Activated T-helper 1 cell treated with Interleukin-2 at 50 U/mL for 16 hours (primary cell): ENCODE measurements at places on chromosomes 3 and 15.

- no peak for DNase-seq
Measured at GRCh38 chr3:13116426-13116825, 43.2 kb upstream of the IQSEC1 start.

DNA sequence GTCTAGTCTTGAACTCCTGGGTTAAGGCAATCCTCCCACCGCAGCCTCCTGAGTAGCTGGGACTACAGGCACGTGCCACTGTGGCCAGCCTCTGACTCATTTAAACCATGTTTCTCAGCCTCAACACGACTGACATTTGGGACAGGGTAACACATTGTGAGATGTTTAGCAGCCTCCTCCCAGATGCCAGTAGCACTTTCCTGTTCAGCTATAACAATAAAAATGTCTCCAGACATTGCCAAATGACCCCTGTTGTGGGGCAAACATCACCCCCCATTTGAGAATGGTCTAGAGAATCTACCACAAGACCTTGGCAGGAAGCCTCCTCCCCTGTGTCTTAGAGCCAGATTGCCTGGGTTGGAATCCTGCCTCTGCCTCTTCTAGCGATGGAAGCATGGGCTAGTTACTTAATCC, 8.4 kb downstream of the TMEM40 start:
- no peak for DNase-seq

DNA sequence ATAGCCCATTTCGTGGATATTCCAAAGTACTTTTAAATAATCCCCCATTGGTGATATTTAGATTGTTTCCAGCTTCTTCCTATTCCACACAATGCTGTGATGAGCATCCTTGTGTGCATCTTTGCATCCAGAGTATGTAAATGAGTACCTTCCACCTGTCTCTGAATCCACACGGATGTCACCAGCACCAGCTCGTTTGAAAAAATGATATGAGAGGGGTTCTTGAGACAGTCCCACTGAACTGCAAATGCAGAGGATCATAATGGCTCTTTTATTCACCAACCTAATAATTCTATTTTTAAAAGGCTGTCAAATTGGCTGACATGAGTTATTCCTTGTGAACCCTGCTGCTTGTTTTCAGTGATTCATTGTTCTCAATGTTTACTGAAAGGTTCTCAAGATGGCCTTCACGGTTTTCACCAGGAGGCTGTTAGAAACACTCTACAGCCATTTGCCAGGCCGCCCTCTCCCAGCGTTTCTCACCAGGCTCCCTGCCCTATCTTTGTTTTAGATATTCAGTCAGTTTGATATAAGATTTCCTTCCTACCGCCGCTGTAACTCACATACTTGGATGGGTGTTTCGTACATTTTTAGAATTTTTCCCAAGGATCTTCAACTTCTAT, 96.7 kb upstream of the PTPRG start:
- DNase-seq, result no peak

- no peak for DNase-seq
Measured at GRCh38 chr3:52153389-52154096, 680 bp downstream of the POC1A start.

GRCh38 chr15:29668120-29668602, 154.1 kb downstream of the TJP1 start:
- no peak for DNase-seq

- no peak for DNase-seq
Measured at GRCh38 chr3:112640276-112640929, 540 bp downstream of the CCDC80 start.

- DNase-seq, result no peak
Measured at GRCh38 chr15:49412797-49413196, 10.2 kb upstream of the FGF7 start.

- DNase-seq, result no peak
Measured at GRCh38 chr3:9439331-9439730, 41.9 kb downstream of the SETD5 start.

GRCh38 chr3:26422415-26422814, 200.2 kb upstream of the LRRC3B start:
- DNase-seq, result no peak

- no peak for DNase-seq
Measured at GRCh38 chr3:104132566-104133403, 1233.9 kb upstream of the ALCAM start.

DNA sequence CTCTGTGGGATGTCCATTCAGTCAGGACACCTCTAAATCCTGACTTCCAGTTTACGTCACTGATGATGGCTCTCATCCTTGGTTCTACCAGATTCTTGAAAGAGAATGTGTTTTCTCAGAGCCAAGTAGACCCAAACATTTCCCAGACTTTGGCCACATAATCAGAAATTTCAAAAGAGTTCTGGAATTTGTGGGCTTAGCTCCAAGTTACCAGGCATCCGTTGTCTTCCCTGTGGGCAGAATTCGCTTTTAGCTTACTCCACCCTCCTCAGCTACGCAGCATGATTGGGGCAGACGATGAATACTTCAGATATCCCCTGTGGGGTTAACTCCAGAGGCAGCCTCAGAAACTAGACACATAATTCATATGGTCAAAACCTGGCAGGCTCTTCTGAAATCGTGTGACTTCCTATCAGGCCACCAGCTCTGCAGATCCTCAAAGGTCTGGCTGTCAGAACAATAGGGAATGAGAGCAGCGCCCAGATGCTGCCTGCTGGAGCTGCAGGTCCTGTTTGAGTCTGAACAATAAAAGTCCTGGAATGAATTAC, 30.6 kb downstream of the CRTC3 start:
- DNase-seq, result no peak

- DNase-seq, result no peak
Measured at GRCh38 chr15:23073890-23074646, 34.7 kb upstream of the TUBGCP5 start.

- no peak for DNase-seq
Measured at GRCh38 chr15:61092361-61093157, 136.5 kb downstream of the RORA start.

- no peak for DNase-seq
Measured at GRCh38 chr15:66673410-66674322, 28.4 kb upstream of the SMAD6 start.

DNA sequence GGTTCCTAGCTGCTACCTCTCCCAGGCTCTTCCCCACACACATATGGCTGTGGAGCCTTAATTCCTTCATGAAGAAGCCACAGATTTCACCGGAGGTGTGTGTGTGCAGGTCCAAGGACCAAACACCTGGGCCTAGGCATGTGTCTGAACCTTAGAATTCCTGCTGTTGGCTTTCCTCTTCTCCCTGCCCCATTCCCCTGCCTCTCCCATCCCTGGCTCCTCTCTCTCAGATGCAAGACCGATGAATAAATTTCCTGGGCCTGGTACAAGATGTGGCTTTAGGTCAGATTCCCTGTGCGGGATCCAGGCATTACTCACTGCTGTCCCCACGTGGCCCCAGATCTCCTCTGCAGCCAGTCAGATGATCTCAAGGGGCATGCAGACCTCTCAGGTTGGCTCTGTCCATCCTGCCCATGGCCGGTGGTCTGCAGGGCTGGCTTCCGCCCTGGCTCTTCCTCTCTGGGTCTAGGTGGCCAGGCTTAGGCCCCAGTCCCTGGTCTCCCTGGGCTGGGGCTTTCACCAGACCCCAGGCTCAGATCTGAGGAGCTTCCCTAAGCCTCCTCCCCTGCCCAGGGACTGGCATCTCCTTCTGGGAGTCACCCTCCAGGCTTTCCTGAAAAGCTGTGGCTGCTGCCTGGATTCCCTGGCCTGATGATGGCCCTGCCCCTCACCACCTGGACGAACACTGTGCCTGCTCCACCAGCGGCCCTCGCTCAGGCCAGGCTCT, 20.5 kb downstream of the CCR9 start:
- no peak for DNase-seq

DNA sequence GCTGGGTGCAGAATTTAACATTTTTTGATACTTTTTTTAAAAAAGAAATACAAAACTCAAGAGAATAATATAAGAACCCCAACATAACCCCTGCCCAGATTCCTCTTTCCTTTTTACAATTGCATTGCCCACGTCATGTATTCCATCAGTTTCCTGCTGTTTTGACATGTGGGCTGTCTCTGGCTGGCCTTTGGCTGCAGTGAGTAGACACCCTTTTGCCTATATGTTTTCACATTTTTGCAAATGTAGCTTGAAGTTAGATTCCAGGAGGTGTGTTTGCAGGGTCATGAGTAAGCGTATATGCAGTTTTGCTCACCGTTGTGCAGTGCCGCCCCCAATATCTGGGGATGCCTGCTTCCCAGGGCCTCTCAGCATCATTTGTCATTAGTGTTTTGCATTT, 28.0 kb upstream of the ATP10A start:
- DNase-seq, result no peak

GRCh38 chr3:129605203-129605921, 1.1 kb downstream of the PLXND1 start:
- peak; percentile 33 for DNase-seq

DNA sequence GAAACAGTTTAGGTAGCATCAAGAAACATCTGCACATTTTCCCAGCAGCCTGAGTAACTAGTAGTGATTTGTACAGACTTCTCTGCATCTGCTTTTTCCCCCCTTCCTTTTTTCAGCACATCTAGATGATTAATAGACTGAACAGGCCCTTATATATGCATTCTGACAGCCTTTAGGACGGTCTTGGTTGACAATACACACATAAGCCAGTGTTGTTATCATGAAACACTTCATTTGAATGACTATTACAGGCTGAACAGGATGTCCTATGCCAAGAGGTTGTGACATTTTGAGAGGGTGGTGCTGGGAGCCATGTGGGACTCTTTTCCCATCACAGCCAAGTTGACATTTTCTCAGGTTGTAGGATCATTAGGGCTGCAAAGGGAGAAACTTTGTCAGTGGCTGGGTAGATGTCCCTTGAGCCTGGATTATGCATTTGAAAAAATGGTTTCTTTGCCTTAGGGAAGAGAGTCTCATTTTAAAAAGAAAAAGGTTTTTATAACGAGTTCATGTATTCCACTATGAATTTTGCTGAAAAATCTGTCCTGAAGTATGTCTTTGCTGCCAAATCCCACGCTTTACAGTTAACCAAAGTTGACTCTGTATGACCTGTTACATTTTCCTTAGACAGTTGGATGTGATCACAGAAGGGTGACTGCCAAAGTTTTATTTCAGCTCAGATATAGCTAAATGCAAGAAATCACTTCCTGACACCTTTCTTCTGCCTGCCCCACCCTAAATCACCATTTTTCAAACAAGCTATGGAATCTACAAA, 73.7 kb downstream of the FILIP1L start:
- no peak for DNase-seq

DNA sequence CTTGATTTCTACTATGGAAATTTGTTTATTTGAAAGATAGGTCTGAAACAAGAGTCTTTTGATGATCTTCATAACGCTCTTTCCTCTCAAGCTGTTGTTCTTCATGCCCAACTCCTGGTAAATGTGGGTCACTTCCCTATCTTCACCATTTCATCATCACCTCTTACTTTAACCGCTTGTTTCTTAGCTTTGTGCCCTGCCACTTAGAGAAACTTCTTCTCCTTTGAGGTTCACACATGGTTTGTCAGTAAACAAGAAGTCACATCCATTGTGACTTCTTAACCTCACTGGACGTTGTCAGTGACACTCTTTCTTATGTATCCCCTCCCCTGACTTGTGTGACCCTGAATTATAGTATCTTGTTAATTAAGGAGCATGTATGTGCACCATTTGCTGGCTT, 16.9 kb upstream of the P2RY13 start:
- no peak for DNase-seq

DNA sequence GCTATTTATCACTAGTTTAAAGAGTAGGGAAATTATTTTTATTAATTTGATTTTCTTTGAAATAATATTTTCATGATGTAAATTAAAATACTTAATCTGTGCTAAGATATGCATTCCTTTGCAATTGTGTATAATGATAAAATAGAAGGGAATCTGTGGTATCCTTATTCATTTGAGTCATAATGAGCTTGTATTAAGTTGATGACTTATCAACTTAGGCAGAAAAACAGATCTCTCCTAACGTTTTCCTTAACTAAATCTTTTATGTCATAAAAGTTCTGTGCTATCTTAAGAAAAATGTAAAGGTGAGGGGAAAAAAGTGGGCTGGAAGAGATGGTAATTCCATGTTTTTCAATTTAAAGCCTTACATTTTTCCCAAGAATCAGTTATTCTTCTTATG, 1.9 kb downstream of the FGF7 start:
- DNase-seq, result no peak

GRCh38 chr3:53845881-53846133, 412 bp downstream of the CHDH start:
- no peak for DNase-seq

GRCh38 chr3:65377637-65378036, 661.1 kb downstream of the MAGI1 start:
- no peak for DNase-seq

GRCh38 chr3:109784852-109785631, 447.7 kb upstream of the DPPA4 start:
- no peak for DNase-seq

- DNase-seq, result no peak
Measured at GRCh38 chr15:56342653-56343052, 22.6 kb upstream of the TEX9 start.

DNA sequence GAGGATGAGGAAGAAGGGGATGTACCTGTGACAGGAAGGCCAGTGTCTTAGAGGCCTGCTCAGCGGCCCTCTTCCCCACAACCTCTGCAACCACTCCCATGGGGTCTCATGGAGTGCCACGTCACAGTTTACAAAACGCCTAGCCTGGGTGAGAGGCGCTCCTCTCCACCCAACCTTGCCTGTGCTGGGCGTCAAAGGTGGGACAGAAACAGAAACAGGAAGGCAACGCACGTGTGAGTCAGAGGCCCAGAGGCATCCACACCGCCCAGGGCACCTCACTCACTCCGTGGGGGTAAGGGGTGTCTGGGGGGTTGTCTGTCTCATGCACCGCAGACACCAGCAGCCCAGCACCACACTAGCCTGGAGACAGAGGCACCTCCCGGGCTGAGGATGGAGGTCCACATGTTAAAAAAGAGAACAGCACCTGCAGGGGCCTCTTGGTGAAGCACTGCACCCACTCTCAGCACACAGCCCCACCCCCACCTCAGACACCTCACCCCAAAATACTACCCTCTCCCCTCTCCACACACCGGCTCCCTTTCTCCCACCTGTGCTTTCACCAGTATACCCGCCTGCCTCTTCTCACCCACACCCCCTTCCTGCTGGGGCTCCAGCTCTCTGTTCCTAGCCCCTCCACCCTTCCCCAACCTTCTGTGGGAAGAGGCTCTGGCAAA, 4.7 kb upstream of the CALML4 start:
- no peak for DNase-seq

GRCh38 chr3:195872800-195873199, 35.6 kb downstream of the TNK2 start:
- DNase-seq, result no peak

GRCh38 chr3:155411500-155412223, 118.2 kb upstream of the STRIT1 start:
- no peak for DNase-seq

DNA sequence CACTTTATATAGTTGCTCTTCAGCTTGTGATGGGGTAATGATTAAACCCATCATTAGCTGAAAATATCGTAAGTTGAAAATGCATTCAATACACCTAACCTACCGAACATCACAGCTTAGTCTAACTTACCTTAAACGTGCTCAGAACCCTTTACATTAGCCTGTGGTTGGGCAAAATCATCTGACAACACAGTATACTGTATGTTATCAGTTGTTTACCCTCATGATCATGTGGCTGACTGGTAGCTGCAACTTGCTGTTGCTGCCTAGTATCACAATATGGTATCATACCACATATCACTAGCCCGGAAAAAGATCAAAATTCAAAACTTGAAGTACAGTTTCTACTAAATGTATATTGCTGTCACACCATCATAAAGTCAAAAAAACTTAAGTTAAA, 9.5 kb downstream of the ZNF280D start:
- no peak for DNase-seq
